ENCODE measurements at places on chromosomes 1 and 21.

- DNase-seq, result no peak
Measured at GRCh38 chr1:35452106-35452774, 105.0 kb downstream of the KIAA0319L start.

- no peak for DNase-seq
Measured at GRCh38 chr1:101295209-101295608, 58.4 kb downstream of the S1PR1 start.

GRCh38 chr1:151799179-151800022 is 5.8 kb downstream of the LINGO4 start:
- DNase-seq, result no peak

GRCh38 chr1:92909321-92909720 is 51.9 kb downstream of the DIPK1A start:
- DNase-seq, result no peak

DNA sequence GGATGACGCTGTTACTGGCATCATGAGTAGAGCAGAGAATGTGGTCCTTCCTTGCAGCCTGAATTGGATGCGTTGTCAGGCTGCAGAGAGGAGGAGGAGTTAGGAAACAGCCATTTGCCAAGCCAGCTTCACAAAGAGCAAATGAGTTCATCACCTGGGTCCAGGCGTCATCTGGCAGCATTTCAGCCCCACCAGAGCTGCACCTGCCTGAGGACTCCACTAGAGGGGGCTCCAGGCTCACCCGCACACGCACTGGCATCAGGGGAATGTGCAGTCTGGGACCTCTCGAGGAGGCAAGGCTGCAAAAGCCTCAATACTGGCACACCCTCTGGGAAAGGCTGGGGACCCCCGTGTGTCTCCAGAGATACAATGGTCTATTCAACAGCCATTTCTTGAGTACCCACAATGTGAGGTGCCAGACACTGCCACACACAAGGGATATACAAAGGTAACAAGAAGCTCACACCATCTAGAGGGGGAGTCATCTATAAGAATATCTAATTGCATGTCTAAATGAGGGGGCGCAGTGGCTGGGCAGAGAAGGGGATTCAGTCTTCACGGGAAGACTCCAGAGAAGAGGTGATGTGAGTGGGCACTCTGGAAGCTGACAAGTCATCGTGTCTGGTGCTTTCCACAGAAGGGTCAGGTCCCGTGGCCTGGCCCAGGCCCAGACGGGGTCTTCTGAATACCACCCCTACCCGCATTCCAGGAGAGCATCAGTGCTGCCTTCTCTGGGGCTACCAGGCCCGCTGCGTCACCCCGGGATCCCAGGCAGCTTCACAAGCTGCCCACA is 53.5 kb upstream of the CNTN2 start:
- DNase-seq, result no peak

DNA sequence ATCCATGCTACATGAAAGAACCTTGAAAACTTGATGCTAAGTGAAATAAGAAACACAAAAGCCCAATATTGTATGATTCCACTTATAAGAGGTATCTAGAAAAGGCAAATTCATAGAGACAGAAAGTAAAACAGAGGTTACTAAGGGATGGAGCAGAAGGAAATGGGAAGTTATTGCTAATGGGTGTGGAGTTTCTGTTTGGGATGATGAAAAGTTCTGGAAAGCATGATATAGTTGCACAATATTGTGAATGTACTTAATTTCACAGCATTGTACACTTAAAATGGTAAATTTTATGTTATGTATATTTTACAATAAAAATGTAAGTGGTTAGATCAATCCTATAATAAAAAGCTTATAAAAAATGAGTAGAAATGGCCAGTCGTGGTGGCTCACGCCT is 1.6 kb upstream of the NECAP2 start:
- DNase-seq, result no peak

- DNase-seq, result no peak
Measured at GRCh38 chr1:246427611-246428010, 79.5 kb downstream of the SMYD3 start.

- no peak for DNase-seq
Measured at GRCh38 chr1:247335882-247336281, 4.2 kb upstream of the ZNF496 start.

- DNase-seq, result no peak
Measured at GRCh38 chr1:242827538-242827937, 303.0 kb upstream of the PLD5 start.

GRCh38 chr1:247007511-247008405 is at the start of gene ZNF695:
TSS of gene ZNF695 (minus strand) at chr1:247008057. CDS start at chr1:247007908, 149 bp downstream.
- DNase-seq, result peak; percentile 31

DNA sequence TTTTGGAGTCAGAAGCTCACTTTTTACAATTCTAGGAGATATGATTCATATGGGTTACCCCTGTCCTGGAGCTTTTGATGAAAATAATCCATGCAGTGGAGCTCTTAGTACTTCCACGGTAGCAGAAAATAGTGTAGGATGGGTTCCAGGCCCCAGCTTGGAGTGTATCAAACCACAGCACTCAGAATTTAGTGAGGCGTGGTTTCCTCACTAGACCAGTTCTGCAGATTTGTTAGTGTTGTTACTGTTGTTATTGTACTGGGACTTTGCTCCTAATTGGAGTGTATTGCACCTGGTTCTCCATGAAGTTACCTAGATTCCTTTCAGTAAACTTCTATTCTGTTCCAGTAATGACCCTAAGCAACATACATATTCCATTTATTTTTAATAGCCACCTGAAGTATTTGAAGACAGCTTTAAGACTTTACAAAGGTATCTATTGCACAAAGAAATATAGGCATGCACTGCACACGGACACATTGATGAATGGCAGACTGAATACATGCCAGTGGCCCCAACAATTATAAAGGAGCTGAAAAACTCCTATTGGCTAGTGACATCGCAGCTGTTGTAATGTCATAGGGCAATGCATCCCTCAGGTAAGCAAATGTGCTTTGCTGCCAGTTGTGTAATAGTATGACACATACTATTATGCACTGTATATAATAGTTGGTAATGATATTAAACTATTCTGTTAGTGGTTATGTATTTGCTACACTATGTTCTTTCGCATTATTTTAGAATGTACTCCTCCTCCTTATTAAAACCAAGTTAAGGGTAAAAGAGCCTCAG is 1058.0 kb downstream of the KCNT2 start:
- no peak for DNase-seq

GRCh38 chr1:53408013-53408754 is 51.0 kb upstream of the DMRTB1 start:
- no peak for DNase-seq

- DNase-seq, result no peak
Measured at GRCh38 chr1:202280595-202280994, 61.1 kb downstream of the UBE2T start.

DNA sequence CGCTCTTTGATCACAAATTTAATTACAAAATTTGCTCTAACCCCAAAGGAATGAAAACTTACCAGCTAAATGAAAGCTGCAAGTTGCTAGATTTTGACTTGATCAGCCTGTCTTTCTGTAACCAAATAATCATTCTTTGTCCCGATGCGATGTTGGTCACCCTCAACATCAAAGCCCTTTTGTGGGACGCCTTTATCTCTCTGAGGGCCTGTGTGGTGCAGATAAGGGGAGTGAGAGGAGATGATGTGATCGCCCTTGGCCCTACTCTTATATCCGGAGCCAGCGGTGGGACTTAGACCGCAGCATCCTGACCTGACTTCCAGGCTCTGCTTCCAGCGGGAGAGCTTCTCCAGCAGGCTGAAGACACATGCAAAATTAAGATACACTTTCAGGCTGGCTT is 19.3 kb upstream of the UMODL1 start:
- DNase-seq, result no peak

GRCh38 chr1:165495858-165496205 is 48.0 kb upstream of the LRRC52 start:
- DNase-seq, result no peak

- DNase-seq, result no peak
Measured at GRCh38 chr1:159746666-159747065, 32.3 kb upstream of the CRP start.

GRCh38 chr1:220407191-220407590 is 120.7 kb upstream of the MARK1 start:
- DNase-seq, result no peak

DNA sequence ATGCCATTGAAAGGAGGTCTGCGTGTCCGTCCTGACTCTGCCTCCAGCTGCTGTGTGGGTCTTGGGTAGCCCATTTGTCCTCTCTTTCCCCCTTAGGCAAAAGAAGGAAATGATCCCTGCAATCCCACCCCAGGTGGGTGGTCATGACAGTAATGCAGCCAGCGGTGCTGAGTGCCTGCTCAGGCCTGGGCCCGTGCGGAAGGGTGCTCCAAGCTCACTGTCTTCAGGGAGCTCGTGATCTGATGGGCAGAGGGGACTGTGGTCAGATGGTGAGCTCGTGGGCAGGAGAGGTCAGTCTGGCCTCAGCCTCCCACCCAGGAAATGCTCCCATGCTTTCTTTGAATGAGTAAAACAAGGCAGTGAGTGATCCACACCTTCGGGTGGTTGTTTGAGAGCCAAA is 35.3 kb upstream of the TTC4 start:
- DNase-seq, result no peak

- DNase-seq, result no peak
Measured at GRCh38 chr21:35648512-35648911, 411.8 kb downstream of the SETD4 start.

DNA sequence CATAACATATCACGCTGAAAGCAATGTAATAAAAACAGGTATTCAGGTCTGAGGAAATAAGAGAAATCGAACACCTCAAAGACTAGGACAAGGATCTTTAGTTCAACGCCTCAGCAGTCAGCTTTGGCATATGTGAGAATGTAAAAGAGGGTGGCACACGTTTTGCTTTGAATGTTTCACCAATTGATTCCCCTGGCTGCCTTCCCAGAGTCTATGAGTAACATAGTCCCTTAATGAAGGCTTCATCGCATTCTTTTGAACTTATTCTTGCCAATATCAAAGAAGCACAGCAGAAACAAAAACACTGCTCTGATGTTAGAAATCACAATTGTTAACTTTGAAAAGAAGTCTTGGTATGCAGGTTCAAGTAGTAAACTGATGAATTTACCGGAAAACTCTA is 764.8 kb downstream of the ADGRL2 start:
- DNase-seq, result peak; percentile 21

GRCh38 chr1:164561472-164561871 is 2.5 kb downstream of the PBX1 start:
- DNase-seq, result no peak

DNA sequence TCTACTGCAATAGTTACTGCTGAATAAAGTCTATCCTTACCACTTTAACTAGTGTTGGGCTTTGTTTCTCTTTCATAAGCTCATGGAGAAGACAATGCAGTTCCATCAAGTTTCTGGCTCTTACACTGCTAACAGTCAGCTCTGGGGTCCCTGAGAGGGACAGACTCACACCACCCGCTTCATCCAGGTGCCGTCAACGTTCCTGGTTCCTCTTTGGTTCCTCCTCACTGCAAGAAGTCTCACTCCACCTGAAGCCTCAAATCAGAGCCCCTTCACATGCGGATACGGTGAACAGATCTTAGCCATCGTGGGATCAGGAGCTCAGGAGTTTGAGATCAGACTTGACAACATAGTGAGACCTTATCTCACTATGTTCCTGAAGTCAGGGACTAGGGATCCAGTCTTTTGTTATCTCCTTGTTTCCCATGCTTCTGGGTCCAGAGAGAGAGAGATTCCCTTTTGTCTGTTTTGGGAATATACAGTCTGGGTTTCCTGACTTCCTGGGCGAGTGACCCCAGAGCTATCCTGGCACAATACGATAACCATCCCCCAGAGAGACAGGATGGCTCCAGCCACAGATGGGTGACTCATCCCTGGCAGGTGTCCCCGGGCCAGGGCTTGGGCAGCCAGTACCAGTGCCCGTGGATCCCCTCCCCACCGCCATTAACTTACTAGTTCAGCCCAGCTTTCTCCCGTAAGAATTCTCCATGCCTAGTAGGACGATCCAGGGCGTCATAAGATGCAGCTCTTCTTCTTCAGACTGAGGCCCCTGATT is 14.3 kb upstream of the PCP4 start:
- no peak for DNase-seq

DNA sequence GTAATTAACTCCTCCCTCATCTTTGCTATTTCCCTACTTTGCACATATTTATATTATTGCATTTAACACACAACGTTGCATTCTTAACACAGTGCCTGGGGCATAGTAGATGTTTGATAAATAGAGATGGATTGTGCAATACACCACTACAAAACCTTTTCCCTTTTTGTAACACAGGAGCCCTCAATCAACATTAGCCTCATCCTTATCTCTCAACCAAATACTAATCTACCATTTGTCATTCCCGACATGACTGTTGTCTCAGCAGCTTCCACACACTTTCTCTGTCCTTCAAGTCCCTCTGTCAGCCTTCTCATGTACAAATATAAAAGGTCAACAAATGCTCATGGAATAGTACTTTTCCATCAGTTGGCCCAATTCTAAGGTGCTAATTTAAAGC is 78.9 kb upstream of the KCNK2 start:
- DNase-seq, result no peak

GRCh38 chr1:185440877-185441276 is 123.8 kb upstream of the IVNS1ABP start:
- no peak for DNase-seq

DNA sequence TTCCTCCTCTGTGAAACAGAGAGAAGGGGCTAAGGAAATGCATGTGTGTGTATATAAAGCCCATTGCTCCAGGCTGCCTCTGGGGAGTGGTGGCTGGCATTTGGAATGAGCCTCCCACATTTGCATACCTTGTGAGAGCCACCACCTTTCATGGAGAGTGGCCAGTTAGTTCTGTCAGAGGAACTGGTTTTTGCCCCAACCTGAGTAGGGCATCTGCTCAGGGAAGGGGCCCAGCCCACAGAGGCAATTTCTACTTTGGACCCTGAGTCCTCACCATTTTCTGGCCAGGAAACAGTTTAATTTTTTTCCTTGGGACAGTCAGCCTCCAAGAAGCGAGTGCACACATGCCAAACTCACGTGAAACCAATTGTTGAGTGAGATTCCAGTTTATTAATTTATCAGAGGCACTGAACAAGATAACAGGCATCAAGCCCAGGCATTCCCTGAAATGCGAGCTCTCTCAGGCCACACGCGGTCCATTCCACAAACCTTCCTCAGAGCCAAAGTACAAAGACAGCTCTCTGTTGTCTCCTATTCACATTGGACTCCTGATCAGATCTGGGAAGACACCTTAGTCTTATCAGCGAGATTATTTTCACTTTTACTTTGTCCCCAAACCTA is 1.0 kb upstream of the SLC6A9 start:
- DNase-seq, result no peak

- DNase-seq, result no peak
Measured at GRCh38 chr1:64878931-64879611, 87.3 kb downstream of the JAK1 start.

DNA sequence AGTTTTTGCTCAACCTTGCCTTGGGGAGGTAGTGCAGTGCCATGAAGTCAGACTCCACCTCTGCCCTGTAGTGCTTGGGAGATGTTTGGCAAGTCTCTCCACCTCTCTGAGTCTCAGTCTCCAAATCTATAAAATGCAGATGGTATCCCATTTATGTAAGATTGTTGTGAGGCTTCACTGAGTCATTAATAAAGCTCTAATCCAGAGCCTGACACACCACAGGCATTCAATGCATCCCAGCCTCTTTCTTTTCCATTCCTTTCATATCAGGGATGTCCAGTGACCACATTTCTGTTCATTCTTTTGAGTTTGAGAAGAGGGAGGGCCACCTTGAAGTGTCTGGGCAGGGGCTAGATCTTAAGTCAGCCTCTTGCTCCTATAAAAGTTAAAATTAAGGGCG is 37.6 kb upstream of the LMO4 start:
- DNase-seq, result no peak

Measured in thoracic aorta (tissue), 2 donors.